Right cardiac atrium (tissue), 5 donors: ENCODE measurements at places on chromosomes 7 and 10.
A peak's percentile ranks its signal among the peaks of the same experiment; 100 is the strongest.

- no peak for DNase-seq
These were observed 14.0 kb upstream of the SLC18A2 start for GRCh38 chr10:117226813-117227451.

- DNase-seq: no peak
These were observed 12.3 kb downstream of the RAPGEF5 start for GRCh38 chr7:22344655-22345054.

DNA sequence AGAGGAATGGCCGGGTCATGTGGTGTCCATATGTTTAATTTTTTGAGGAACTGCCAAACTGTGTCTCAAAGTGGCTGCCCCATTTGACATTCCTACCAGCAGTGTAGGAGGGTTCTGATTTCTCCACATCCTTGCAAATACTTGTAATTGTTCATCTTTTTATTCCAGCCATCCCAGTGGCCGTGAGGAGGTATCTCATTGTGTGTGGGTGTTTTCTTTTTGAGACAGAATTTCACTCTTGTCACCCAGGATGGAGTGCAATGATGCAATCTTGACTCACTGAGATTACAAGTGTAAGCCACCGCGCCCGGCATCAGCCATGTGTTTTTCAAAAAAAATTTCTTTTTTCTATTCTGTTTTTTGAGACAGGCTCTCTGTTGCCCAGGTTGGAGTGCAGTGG, 38.7 kb upstream of the DLG5 start:
- DNase-seq: no peak

GRCh38 chr7:30965883-30966282, 2.1 kb downstream of the GHRHR start:
- no peak for DNase-seq

- no peak for DNase-seq
These were observed 25.5 kb downstream of the ZNRF2 start for GRCh38 chr7:30309842-30310435.

DNA sequence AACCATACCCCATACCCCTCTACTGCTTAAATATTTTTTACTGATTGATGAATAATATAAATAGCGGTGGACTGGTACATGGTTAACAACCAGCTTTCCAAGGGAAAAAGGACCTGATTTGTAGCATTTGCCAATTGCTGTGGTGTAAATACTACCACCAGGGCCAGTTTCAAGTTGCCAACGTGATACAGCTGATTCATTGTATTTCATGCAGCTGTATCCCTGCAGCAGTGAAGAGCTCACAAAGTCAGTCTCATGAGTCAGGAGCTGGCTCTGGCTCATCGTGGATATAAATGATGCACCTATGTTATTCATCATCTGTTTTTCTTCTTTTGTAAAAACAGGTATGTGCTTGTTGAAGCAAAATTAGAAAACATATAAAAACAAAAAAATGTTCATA, 15.2 kb downstream of the CALML5 start:
- DNase-seq: no peak

- no peak for DNase-seq
These were observed 70.7 kb upstream of the MKX start for GRCh38 chr10:27816320-27816719.

DNA sequence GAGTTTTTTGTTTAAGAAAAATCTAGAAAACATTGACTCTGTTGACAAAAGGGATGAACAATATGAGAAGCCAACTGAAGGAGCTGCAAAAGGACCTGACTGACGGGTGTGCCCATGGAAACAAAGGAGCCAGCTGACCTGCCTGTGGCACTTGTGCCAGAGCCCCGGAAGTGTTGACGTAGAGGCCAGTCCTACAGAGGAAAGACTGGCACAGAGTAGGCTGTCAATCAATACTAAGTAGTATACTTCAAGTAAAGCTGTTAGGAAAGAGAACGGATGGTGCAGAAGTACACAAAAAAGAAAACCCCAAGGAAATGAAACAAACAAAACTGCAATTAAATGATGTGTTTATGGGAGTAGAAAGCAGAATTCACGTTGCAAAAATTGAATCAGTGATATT, 19.0 kb upstream of the ABI1 start:
- no peak for DNase-seq

GRCh38 chr10:27620430-27621397, 116.6 kb downstream of the RAB18 start:
- peak; percentile 25 for DNase-seq
